ENCODE measurements at places on chromosomes 2 and 18.
A peak's percentile ranks its signal among the peaks of the same experiment; 100 is the strongest.

DNA sequence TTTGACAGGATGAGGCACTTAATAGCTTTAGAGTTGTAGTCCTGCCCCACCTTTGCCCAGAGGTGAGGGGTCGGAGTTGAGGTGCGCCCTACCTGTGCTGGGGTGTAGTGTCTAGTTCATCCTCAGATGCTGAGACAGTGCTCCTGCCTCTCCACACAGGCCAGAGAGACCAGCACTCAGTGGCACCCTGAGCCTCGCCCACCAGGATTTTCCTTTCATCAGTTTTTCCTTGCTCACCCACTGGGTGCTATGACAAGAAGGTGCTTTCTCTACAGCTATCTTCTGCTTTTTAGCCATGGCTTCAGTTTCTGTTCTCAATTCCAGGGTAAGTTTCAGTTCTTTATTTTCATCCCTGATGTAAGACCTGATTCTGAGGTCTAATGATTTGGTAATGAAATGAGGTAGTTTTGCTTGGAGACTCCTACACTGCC lies 16.8 kb upstream of the TMEM131 start:
- DNase-seq, result peak; percentile 46

DNA sequence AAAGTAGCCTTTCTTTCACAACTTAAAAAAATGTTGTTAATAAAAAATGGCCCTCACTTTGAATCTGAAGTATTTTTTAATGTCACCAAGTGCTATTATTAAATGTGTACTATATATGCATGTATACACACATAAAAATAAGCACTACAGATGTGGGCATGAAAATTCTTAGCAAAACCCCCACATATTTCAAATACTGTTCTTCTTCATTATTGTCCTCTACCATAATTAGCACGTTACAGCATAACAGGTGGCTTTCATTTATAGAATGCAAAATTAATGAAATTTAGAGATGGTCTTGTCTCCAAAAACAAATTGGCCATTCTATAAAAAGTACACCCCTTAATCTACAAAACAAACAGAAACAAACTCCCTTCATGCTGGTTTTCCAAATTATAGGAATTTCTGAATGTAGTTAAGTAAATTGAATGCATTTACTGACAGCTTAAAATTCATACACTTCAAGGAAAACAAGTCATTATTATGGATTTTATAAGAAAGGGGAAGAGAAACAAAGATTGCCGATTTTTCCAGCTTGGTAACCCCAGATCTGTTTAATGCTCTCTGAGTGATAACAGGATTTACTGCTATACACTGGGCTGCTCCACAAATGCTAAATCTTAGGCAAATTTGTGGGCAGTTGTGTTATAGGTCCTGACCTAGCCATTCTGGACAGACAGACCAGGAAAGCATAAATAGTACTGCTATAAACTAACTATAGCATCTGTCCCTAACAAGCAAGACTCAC lies 67.2 kb downstream of the SPRED2 start:
- DNase-seq, result no peak

GRCh38 chr2:97870396-97870843 lies 125.3 kb downstream of the TMEM131 start:
- peak; percentile 23 for DNase-seq

GRCh38 chr2:85878719-85879370 lies 9.9 kb downstream of the ST3GAL5 start:
- DNase-seq, result no peak

DNA sequence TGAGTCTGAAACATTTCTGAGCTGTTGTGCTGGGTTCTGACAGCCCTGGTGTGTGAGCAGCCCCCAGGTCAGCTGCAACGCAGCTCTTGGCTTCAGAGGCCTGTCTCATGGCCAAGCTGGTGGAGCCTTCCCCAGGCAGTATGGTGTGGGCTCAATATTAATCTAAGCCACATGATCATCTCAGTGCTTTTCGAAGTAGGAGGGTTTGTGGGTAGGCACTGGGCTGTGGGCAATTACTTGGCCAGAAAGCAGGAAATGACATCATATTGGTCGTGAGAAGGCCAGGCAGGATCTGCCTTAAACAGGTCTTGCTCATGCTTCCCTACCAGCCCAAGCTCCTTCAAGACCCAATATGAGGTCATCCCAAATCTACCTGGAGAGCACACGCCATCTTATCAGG lies 26.9 kb downstream of the LOXHD1 start:
- no peak for DNase-seq

- no peak for DNase-seq
Observed at GRCh38 chr2:88097192-88097591, 29.6 kb downstream of the SMYD1 start.

GRCh38 chr2:45973426-45973825 lies 322.0 kb downstream of the PRKCE start:
- DNase-seq, result no peak

- DNase-seq, result no peak
Observed at GRCh38 chr18:63831080-63831788, 56.0 kb downstream of the SERPINB7 start.

DNA sequence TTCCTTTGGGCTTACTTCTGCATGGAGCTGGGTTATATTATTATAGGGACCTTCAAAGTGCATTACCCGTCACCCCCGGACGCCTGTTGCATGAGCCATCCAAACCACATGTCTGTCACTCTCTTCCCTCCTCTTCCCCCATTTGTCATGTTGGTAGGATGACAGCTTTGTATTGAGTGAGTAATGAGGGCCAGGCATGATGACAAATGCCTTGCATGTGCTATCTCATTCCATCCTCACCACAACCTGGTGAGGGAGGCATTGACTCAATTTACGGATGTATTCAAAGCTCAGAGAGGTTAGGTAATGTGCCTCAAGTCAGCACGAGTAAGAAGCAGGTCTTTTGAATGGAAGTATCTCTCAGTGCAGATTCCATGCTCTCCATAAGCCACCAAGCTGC lies 510.5 kb upstream of the TNP1 start:
- peak; percentile 6 for DNase-seq

- DNase-seq, result no peak
Observed at GRCh38 chr2:74232426-74232825, 34.0 kb downstream of the MTHFD2 start.

- no peak for DNase-seq
Observed at GRCh38 chr2:235414422-235414821, 79.4 kb upstream of the AGAP1 start.

DNA sequence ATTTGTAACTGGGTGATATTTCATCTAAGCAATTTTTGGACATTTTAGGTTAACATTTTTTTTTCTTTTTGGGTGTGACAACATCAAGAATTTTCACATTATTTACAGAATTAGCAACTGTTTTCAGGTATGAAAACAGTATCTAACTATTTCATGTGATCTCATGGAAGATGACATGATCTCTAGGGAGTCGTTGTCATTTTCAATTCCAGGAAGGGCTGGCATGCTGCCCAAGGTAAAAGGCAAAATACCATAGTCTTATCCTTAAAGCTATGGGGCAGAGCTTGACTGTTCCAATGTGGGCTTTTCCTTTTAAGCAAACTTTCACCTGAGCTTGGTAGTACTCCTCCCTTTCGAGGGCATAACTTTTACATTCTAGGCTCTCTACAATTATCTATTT lies 443.7 kb downstream of the DSEL start:
- no peak for DNase-seq

GRCh38 chr2:29578084-29578598 lies 343.2 kb downstream of the ALK start:
- no peak for DNase-seq

DNA sequence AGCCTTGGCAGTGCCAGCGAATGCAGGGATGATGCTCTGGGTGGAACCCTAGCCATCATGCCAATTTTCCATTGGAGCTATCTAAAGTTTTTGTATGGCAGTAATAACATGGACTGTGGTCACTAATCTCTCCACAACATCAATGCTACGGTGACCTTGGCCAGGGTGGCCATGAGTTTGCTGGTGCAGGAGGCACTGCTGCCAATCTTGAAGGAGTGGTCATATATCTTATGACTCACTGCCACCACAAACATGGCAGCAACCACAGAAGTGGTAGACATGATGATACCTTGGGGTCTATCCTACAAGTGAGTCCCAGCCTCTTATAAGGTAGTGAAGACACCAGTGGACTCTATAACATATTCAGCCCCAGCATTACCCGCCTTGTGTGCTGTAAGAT lies 104.6 kb downstream of the EVA1A start:
- no peak for DNase-seq

- no peak for DNase-seq
Observed at GRCh38 chr2:238763471-238763995, 84.4 kb upstream of the TWIST2 start.

DNA sequence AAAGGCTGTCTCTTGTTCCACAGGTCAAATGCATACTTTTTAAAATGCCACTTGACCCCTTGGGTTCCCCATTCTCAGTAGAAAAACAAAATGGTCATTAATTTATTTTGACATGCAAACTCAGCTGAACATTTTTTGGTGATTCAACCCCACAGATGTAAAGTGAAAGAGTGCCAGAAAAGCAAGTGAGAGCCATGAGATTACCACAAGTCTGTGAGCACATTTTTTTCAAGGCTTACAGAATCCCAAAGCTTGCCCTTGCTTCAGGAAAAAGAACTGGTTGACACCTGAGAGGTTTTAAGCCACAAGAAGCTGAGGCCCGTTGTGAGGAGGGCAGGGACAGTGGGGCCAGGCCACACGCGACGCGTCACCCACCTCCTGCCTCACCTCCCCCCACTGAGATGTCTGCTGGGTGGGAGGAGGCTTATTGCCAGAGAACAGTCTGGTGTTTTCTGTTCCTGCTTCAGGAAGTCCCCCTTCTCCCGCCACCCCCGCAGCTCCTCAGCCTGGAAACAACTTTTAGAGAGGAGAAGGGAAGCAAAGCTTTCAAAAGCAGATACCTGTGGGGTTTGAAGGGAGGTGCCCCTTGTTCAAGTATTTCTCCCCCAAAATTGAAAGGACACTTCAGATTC lies 70.4 kb upstream of the CYP1B1 start:
- no peak for DNase-seq

- DNase-seq, result no peak
Observed at GRCh38 chr2:88452980-88453582, 588 bp upstream of the FOXI3 start.

- no peak for DNase-seq
Observed at GRCh38 chr2:27177441-27178351, 28.9 kb downstream of the TCF23 start.

Measured in activated T-cell treated with anti-CD3 and anti-CD28 coated beads for 48 hours (primary cell).